Peyer's patch (tissue), 4 donors: ENCODE measurements at places on chromosomes 7 and 10.

- no peak for DNase-seq
These were observed 143.9 kb upstream of the MGMT start for GRCh38 chr10:129322933-129323820.

DNA sequence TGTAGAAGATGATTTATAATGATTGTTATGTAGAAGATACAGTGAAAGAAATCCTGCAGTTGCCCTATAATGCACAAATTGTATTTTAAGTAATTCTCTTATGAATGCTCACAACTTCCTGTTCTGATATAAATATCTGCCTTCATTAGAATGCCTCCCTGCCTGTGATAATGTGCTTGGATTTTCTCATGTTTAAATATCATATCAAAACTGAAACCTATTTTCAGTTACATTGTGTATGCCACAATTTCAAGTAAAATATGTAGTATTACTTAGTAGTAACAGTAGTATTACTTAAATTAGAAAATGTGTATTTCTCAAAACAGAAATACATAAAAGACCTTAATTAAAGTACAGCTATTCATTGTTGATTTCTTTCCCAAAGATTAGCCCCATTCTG lies 41.1 kb upstream of the TFEC start:
- no peak for DNase-seq

DNA sequence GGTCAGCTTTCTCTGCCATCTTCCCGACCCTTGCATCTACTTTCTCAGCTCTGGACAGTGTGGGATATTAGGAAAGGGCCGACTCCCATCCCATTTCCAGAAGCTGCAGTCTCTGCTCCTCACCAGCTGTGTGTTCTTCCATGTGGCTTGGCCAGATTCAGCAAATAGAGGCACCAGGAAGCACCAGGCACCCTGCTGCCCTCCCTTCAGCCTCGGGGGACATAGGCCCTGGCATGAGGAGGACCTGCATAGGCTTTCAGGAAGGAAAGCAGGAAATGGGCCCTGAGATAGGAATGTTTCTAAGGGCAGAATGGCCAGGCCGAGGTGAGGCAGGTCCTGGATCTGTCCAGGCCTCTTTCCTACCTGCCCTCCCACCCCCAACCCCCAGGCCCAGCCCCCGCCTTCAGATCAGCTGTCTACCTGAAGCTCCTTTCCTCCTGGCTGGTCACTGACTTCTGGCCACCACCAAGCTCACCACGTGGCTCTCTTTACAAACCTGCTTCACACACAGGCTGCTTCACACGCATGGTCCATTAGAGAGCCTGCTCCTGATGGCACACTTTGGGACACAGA lies 27.5 kb upstream of the PURB start:
- no peak for DNase-seq

DNA sequence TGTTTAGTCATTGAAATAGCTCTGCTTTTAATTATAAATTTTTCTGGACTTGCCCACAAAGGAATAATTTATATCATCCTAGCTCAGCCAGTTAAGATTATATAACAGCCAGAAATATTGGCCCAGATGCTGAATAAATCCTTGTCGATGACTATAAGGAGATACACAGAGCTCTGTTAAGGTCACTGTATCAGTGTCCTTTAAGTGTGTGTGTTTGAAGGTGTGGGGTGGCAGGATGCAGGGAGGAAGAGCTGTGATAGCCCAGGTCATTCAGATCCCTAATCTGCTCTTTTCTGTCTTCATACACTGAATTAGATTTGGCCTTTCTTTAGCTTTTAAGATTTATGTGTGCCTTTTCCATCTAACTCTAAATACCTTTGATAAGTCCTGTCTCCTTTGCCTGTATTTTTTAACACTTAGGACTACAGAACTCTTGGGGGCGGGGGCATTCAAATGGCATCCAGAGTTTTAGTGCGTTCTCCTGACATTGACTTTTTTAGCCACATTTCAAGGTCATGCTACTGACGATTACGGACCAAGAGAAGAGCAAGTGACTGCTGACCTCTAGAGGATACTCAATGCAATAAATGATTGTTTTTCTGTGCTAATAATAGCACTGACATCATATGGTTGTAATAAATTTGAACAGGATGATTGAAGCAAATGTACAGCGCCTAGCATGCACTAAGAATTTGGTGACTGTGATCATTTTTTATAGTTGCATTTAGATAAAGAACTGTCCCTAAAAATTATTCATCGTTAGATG lies 172.3 kb downstream of the CACNB2 start:
- DNase-seq: no peak

DNA sequence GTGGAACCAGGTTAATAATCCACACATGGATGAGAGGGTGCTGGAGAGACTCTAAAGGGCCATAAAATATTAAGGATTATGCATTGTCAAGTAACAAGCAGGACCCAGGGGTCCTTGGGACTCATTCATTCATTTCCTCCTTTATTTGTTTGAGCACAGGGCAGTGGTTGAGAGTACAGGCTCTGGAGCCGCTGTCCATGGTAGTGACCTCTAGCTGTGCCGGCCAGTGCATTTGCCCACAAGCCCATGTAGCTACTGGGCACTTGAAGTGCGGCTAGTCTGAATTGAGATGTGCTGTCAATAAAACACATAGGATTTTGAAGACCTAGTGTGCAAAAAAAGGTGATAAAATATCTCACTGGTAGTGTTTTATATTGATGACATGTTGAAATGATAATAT lies 137.6 kb downstream of the C10orf105 start:
- DNase-seq: no peak
